Right atrium auricular region (tissue), 2 donors: ENCODE measurements at places on chromosomes 1 and 21. TPM values are rescaled to one million over a fixed set of nuclear protein-coding genes. Genes with fewer than 3 reads are reported as not detected.

The CRYBG2 gene
- not detected for total RNA-seq

The NMNAT2 gene
- total RNA-seq = 40.0 TPM

The RUNX1 gene
- 3.8 TPM for total RNA-seq

The CELA3A gene
- not detected for total RNA-seq

The MEX3A gene
- 0.47 TPM for total RNA-seq

The CYP2J2 gene
- 100 TPM for total RNA-seq

The SPATA45 gene
- total RNA-seq = not detected

The EXOSC10 gene
- total RNA-seq = 20.5 TPM

The GJA9 gene
- not detected for total RNA-seq
